ENCODE measurements at places on chromosomes 3 and 15.

DNA sequence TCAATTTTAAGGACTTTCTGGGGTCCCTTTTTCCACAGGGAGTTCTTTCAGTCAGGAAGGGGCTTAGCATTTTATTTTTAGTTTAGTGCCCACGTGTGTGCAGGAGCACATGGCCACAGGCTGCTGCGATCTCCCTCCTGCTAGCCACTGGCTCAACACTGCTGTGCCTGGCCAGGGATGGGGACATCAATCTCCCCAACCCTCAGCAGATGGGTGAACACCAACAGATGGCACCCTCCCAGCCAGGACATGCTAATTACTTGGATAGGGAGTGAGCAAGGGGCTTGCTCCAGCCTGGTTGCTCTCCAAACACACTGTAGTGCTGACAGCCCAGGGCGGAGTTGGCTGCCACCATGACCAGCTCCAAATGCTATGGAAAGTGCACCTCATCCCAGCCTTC, 7.4 kb upstream of the RIOX2 start:
- H3K4me3 ChIP-seq: no peak overlapping the region
- H3K36me3 ChIP-seq: no peaks in the 10 kb centered on the region

DNA sequence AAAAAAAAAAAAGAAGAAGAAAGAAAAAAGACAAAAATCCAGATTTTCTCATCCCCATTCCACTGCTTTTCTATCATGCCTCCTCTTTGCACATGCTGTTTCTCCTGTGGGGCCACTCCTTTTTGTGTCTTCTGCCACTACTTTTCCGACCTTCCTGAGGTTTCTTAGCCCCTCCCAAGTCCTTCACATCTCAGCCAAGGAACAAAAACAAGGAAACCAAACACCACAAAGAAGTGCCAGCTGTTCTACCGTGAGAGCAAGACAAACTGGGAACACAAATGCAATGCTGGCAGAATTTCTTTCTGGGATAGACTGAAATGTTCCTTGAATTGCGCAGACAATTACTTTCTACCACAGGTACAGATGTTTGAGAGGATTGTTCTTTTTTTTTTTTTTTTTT, 83.2 kb downstream of the MB21D2 start:
- no peaks in the 10 kb centered on the region for H3K27me3 ChIP-seq
- no peak for DNase-seq
- H3K4me1 ChIP-seq: peaks cover 25% of the 10 kb centered on the region
- no peak overlapping the region for H3K27ac ChIP-seq
- no peaks in the 10 kb centered on the region for H3K36me3 ChIP-seq
- H3K4me3 ChIP-seq: no peak overlapping the region

GRCh38 chr15:79432345-79433275, 474 bp downstream of the MINAR1 start:
- DNase-seq: peak; percentile 79
- H3K27me3 ChIP-seq: 0 out of 2 replicates have a peak, but pooled peaks cover 7% of the 10 kb centered on the region
- no peaks in the 10 kb centered on the region for H3K36me3 ChIP-seq

- H3K27ac ChIP-seq: no peak overlapping the region
- H3K36me3 ChIP-seq: no peaks in the 10 kb centered on the region
- no peak for DNase-seq
- no peak overlapping the region for H3K4me3 ChIP-seq
- no peaks in the 10 kb centered on the region for H3K27me3 ChIP-seq
Measured at GRCh38 chr3:28940994-28941393, 339.9 kb upstream of the RBMS3 start.

DNA sequence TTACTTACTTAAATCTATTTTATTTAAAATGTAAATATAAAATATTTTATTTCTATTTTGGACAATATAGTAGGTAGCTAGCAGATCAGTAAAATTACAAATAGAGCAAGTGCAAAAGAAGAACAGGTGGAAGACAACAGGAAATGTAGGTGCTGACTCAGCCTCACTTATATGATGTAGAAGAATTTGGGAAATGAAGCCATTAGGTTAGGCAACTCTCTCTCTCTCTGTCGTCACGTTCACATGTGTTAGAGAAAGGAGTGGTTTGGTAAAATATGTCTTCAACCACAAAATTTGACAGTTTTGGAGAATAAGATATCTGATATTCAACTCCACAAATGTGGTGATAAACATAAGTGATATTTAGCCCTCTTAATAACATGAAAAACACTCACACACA, 532.5 kb upstream of the KCNMB2 start:
- H3K27ac ChIP-seq: no peak overlapping the region
- no peaks in the 10 kb centered on the region for H3K27me3 ChIP-seq
- no peaks in the 10 kb centered on the region for H3K4me1 ChIP-seq
- no peaks in the 10 kb centered on the region for H3K36me3 ChIP-seq
- no peak for DNase-seq

DNA sequence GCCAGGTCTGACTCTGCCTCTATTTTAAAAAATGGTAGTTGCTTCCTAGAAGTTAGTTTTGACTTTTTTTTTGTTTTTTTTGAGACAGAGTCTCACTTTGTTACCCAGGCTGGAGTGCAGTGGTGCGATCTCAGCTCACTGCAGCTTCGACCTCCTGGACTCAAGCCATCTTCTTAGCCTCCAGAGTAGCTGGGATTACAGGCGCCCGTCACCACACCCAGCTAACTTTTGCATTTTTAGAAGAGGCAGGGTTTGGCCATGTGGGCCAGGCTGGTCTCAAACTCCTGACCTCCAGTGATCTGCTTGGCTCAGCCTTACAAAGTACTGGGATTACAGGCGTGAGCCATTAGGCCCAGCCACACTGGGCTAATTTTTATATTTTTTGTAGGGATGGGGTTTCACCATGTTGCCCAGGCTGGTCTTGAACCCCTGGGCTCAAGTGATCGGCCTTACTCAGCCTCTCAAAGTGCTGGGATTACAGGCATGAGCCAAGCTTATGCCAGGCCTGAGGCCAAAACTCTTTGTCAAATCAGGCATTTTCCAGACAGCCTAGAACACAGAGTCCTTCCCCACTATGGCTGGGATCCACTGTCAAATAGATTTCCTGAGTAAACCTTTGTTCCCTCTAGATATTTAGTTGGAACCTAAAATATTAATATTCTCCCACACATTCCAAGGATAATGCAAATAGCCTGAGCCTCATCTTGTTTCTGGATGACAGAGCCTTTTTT, 13.7 kb downstream of the C3orf62 start:
- H3K36me3 ChIP-seq: no peaks in the 10 kb centered on the region
- H3K4me3 ChIP-seq: no peak overlapping the region
- H3K27ac ChIP-seq: no peak overlapping the region
- H3K4me1 ChIP-seq: no peaks in the 10 kb centered on the region
- H3K27me3 ChIP-seq: no peaks in the 10 kb centered on the region

- 0 out of 2 replicates have a peak, but pooled peaks cover 6% of the 10 kb centered on the region for H3K4me1 ChIP-seq
- no peak overlapping the region for H3K27ac ChIP-seq
- H3K4me3 ChIP-seq: no peak overlapping the region
- no peak for DNase-seq
Measured at GRCh38 chr3:179452176-179452564, 900 bp upstream of the GNB4 start.

GRCh38 chr3:77489216-77489615, 449.3 kb downstream of the ROBO2 start:
- no peaks in the 10 kb centered on the region for H3K4me1 ChIP-seq
- no peak overlapping the region for H3K4me3 ChIP-seq
- no peaks in the 10 kb centered on the region for H3K36me3 ChIP-seq
- DNase-seq: no peak
- H3K27me3 ChIP-seq: no peaks in the 10 kb centered on the region
- H3K27ac ChIP-seq: no peak overlapping the region

DNA sequence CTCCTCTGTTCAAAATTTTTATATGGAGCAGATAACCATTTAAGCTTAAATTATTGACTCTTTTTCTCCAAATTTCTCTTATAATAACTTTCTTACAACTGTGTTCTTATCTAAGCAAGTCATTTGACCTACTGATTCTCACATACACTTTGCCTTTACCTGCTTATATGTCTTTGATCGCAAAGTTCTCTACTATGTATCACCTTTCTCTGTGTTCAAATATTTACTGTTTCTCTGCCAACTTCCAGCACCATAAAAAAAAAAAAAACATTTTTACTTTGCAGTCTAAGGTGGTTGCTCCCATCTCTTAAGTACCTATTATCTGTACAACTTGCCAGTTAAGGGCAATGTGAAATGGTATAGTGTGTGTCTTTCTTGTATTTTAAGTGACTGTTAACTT, 100.8 kb upstream of the DPH6 start:
- H3K36me3 ChIP-seq: no peaks in the 10 kb centered on the region
- H3K27ac ChIP-seq: no peak overlapping the region
- H3K27me3 ChIP-seq: no peaks in the 10 kb centered on the region
- DNase-seq: no peak
- no peak overlapping the region for H3K4me3 ChIP-seq
